ENCODE measurements at places on chromosomes 16 and 17.

GRCh38 chr17:17706140-17707060 is 25.1 kb downstream of the RAI1 start:
- DNase-seq, result no peak

GRCh38 chr16:89550421-89551007 is 10.0 kb upstream of the RPL13 start:
- no peak for DNase-seq

GRCh38 chr17:67931227-67931626 is 65.0 kb downstream of the C17orf58 start:
- DNase-seq, result no peak

DNA sequence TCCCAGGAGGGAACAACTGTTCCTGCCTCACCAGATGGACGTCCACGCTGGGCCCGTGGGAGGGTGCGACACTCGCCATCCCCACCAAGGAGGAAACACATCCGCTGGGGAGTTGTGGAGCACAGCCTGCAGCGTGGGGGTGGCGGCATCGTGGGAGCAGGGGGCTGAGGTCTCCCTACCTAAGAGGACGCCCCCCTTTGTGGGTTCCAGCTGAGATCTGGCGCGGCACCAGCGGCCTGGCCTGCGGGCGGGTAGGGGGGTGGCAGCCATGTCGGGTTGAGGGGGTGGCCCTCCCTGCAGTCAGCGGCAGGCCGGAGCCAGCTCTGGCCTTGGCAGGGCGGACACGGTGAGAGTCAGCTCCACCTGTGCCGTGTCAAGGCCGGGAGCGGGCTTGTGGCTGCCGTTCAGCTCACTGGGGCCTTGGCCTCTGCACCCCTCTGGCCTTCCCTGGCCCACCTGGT is 116.7 kb upstream of the CIBAR2 start:
- no peak for DNase-seq

GRCh38 chr17:72405662-72406230 is 284.9 kb downstream of the SOX9 start:
- no peak for DNase-seq

Data from GM13976 (cell line).